ENCODE measurements at places on chromosomes 1 and 21.

DNA sequence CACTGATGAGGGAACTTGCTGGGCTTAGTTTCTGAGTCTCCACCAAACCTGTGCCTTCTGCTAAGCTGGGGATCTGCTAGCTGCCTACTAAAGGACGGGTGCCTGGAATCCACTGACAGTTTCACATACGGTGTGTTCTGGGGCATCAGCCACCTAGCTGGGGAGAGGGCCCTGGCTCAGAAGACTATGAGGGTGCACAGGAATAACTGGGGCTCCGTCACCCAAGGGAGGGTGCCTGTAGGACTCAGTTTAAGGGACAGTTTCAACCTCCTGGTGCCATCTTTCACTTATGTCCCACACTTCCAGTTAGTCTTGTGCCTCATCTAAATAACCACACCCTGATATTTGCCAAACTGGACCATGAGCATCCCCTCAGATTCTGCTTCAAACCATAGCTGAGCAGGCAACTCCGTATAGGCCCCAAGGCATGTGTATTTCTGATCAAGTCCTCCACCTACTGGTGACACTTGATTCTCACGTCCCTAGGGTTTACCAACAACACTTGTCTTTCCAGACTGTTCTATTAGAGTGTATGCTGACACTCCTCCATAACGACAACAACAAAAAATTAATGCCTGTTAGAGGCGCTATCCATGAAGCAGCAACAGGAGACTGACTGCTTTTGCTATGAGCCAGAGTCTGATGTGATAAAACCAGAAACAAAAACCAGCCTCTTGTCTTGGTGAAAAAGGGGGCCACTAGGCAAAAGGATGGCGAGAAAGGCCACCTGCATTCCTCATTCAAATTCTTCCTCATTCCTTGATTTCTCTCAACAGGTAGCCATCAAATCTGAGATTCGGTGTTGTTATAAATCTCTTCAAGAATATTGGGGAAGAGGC is 55.0 kb upstream of the PAXBP1 start:
- no peak for DNase-seq

DNA sequence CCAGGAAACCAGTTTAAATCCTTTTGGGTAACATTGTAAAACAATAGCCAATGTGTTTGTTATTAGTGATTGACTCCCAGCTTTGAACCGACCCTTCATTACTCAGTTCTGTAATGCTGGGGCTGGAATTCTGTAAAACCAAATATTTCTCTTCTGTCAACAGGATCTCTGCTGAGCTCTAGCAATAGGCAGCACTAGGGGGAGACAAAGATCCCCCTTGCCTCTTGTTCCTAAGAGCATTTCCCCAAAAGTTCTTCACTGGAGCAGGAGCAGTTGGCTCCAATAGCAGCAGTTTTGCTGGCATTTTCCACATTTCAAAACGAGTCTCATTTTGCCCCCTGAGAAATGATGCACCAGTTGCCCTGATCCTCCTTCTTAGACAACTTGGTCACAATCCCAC is 1671.1 kb downstream of the MRPL39 start:
- no peak for DNase-seq

DNA sequence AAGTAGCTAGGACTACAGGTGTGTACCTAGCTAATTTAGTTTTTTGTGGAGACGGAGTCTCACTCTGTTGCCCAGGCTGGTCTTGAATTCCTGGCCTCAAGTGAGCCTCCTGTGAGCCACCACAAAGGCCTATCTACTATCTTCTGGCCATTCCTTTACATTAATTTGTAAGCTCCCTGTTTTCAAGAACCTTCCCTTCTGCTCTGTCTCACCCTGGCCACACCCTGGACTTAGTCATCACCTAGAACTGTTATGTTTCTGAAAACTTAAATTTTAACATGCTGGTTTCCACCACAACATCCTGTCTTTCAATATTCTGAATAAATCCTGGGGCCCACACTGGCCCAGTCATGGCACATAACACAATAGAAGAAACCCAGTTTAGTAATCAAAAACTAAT is 4.9 kb upstream of the B4GALT3 start:
- peak; percentile 54 for DNase-seq

DNA sequence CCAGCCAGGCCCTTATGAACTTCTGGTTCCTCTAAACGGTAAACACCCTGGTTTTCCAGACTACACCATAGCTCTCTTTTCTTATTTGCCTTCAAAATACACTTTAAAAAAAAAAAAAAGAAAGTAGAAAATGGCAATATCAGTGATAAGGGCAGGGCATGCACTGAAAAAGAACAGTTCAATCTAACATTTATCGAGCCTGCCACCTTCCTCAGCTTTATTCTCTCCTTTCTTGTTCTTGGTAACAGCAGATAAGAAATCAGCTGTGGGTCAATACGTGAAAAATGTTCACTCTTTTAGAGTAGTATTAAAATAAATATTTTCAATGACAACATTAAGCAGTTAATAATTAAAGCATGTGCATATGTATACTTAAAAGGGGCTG is 83.1 kb upstream of the ZNF648 start:
- no peak for DNase-seq

DNA sequence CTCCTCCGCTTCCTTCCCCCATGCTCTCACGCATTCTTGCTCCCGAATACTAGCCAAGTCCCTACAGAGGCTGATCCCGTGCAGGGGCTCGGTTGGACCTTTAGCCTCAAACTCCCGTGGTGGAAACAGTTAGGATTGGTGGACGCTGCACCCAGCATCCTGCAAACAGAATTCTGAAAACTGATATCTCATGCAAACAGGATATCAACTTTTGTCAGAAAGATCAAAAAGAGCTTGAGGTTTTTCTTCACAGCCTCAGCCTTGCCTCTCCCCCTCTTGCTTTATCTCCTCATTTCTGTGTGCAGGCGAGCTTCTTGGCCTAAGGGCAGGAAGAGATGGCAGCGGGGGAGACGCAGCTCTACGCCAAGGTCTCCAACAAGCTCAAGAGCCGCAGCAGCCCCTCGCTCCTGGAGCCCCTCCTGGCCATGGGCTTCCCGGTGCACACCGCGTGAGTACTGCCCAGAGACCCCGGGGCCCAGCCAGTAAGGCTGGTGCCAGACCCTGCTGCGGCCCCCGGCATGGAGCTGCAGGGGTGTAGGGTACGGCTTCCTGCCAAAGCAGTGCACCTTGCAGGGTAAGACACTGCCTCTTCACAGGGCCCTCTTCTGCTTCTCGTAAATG is at the start of gene UBASH3A:
TSS of gene UBASH3A (plus strand) at position 292 of the 621 bp plus-strand sequence. CDS start at position 336, 44 bp downstream.
- DNase-seq: peak; percentile 82

DNA sequence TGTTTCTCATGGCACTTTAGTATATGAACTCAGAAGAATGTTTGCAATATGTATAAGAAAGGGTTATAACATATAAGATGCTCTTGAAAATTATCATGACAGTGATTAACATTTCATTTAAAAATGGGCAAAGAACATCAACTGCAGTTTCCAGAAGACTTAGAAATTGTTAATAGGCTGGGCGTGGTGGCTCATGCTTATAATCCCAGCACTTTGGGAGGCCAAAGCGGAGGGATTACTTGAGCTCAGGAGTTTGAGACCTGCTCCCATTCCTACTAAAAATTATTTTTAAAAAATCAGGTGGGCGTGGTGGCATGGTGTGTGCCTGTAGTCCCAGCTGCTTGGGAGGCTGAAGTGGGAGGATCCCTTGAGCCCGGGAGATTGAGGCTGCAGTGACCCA is 23.1 kb downstream of the MTF2 start:
- DNase-seq: no peak

DNA sequence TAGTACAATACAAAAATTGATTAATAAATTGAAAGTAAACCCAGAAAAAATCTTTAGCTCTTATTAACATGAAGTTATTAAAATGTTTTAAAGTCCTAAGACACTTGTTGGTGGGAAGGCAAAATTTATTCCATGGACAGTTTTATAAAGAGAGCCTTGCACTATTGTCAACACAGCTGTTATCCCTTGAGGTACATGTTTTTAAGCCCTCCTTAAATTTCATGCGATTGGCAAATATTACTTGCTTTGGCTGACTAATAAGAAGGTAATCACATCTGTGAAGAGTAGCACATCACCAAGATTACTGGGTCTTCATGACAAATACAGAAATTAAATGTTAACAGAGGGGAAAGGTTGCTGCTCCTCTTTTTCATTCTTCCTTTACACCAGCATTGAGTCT is 611.1 kb downstream of the BRINP3 start:
- DNase-seq: no peak

- no peak for DNase-seq
Measured at GRCh38 chr1:63973005-63973419, 199.2 kb downstream of the ROR1 start.

- no peak for DNase-seq
Measured at GRCh38 chr21:33028773-33029384, 3.1 kb downstream of the OLIG2 start.

DNA sequence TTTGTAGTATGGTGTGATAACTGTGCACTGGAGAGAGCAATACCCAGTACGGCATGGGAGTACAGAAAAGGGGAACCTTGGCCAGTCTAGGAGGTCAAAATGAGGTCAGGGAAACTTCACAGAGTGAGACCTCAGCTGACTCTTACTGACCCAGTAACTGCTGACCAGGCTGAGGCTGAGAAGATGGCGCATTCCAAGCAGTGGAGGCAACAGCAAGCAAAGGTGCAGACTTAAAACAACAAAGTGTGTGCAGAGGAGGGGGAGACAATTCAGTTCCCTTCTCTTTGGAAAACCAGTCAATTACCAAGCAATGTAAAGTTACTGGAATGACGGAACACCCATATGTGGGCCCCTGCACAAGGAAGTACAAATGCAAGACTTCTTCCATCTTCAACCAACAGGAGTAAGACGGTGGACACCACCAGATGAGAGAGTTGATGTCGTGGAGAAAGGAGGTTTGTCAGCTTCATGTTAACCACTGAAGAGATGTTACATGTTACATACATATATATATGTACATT is 54.6 kb upstream of the PRDX6 start:
- DNase-seq: no peak

- no peak for DNase-seq
Measured at GRCh38 chr1:53706356-53706755, 32.6 kb downstream of the GLIS1 start.

- peak; percentile 80 for DNase-seq
Measured at GRCh38 chr1:160291248-160292220, 6.6 kb upstream of the PEX19 start.

DNA sequence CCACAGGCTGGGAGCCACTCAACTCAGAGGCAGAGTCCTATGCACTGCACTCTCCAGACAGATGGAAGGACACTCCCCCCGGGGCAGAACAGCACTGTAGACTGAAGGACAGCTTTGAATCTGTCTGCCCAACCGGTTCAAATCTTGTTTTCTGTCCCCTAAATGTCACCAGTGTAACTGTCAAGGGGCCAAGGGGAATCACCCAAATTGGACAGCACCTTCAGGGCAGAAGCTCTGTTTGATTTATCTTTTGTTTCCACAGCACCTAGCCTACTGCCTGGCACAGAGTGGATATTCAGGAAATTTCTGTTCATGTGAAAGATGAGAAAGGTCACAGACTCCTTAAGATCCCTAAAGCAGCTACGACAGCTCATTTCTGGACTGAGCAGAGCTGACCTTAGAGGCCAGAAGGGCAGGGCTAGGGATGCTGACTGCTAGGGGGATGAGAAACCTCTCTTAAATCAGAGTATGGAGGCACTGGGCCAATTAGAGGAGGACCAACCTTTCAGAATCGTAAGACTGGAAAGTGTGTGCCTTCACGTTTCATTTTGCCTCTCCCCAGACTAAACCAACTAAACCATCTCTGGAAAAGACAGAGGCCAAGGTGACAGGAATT is 41.0 kb downstream of the ITPKB start:
- DNase-seq: no peak

GRCh38 chr1:57019236-57019839 is 53.5 kb upstream of the C8B start:
- no peak for DNase-seq

- no peak for DNase-seq
Measured at GRCh38 chr1:186768906-186769305, 59.8 kb upstream of the PLA2G4A start.

DNA sequence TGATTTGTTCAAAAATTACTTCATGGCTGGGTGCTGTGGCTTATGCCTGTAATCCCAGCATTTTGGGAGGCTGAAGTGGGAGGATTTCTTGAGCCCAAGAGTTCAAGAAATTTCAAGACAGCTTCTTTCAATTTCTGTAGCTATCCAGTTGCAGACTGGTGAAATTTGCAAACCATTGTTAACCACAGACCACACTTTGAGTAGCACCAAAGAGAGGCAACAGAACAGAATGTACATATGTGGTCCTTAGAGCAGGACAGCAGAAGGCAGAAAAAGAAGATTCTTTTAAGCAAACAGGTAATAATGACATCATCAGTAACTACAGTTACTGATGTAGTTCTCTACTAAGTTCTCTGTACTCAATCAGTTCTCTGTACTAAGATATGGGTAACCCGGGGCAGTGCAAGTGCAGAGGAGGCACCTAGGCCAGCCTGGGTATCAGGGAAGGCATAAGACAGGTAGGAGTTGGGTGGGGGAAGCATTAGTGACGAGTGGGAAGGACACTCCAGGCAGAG is 5.5 kb upstream of the KLF17 start:
- DNase-seq: no peak

DNA sequence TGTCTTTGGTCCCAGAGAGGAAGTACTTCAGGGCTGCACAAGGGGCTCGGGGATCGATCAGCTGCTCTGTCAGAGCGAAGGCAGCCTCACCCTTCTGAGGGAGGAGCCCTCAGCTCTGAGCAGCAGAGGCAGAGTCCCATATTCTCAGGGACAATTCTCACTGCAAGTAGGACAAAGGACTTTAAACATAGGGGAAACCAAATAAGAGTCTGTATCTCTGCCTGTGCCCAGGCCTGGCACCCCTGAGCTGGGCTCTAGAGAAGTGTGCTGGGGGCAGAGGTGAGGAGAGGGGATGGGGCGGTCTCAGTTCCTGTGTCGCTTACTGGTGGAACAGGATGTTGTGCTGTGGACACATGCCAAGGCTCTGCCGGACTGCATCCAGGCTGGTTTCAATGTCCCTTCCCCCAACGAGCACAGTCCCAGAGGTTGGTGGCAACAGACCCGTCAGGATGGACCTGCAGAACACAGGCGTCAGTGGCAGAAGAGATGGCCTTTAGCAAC is 76.6 kb downstream of the ABCA4 start:
- peak; percentile 86 for DNase-seq

- no peak for DNase-seq
Measured at GRCh38 chr21:29682800-29683199, 257.0 kb downstream of the GRIK1 start.

GRCh38 chr1:223847781-223848345 is 2.1 kb upstream of the TP53BP2 start:
- DNase-seq: no peak

- DNase-seq: no peak
Measured at GRCh38 chr1:245304698-245305097, 149.9 kb downstream of the KIF26B start.

GRCh38 chr1:58204284-58204683 is 342.2 kb downstream of the OMA1 start:
- no peak for DNase-seq

GRCh38 chr1:212620293-212620692 is 11.7 kb downstream of the ATF3 start:
- DNase-seq: no peak

- peak; percentile 40 for DNase-seq
Measured at GRCh38 chr1:2344744-2345296, 46.5 kb downstream of the MORN1 start.

DNA sequence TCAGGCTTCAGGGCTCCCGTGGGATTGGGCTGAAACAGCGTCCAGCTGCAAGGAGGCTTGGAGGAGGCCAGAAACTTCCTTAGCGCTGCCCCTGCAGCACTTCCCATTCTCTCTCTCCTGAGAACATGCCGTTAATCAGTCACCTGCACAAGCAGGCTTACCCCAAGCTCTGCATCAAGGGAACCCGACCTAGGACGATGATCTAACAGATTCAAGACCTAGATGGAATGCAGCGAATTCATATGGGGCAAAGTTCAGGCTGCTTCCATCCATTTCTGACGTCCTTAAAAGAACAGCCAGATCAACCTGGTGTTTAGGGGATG is 114.1 kb downstream of the ERG start:
- no peak for DNase-seq

GRCh38 chr21:15397258-15397657 is 332.5 kb upstream of the NRIP1 start:
- DNase-seq: no peak
